A673 (cell line): ENCODE measurements at places on chromosomes 11 and 22. TPM values are rescaled to one million over a fixed set of nuclear protein-coding genes. Genes with fewer than 3 reads are reported as not detected.

Gene DDI1
- total RNA-seq = not detected in 2 replicates

Gene NXPE2
- total RNA-seq = not detected in 2 replicates

Gene PEX26
- 36.9 and 38.3 TPM in 2 replicates for total RNA-seq

Gene SCUBE2
- total RNA-seq = 1.1 and 1.4 TPM in 2 replicates

Gene LDHAL6A
- total RNA-seq = not detected in 2 replicates

Gene NPAS4
- not detected in 2 replicates for total RNA-seq

Gene RFPL1
- not detected in 2 replicates for total RNA-seq

Gene CASP5
- not detected in 2 replicates for total RNA-seq

Gene OR8B8
- total RNA-seq = not detected in 2 replicates

Gene NRXN2
- total RNA-seq = 5.0 and 6.1 TPM in 2 replicates

Gene CAPN5
- 4.3 and 7.0 TPM in 2 replicates for total RNA-seq

Gene IGSF9B
- total RNA-seq = 10.1 and 14.2 TPM in 2 replicates

DNA sequence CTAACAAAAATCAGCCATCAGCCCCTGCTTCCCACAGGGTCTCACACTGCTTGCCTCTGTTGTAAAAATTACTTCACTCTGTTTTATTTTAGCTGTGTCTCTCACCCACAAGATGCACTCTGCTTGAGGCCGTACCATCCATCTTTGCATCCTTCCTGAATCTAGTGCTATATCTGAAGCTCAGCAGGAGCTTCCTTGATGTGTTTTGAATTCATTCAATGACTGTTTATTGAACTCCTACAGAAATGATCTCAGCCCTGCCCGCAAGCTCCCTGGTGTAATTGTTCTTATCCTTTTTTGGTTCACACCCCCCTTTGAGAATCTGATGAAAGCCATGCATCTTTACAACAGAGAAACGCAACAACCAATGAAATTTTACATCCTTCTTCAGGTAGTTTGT is 310.2 kb upstream of the ZC3H12C start:
- DNase-seq = peak; percentile 71

DNA sequence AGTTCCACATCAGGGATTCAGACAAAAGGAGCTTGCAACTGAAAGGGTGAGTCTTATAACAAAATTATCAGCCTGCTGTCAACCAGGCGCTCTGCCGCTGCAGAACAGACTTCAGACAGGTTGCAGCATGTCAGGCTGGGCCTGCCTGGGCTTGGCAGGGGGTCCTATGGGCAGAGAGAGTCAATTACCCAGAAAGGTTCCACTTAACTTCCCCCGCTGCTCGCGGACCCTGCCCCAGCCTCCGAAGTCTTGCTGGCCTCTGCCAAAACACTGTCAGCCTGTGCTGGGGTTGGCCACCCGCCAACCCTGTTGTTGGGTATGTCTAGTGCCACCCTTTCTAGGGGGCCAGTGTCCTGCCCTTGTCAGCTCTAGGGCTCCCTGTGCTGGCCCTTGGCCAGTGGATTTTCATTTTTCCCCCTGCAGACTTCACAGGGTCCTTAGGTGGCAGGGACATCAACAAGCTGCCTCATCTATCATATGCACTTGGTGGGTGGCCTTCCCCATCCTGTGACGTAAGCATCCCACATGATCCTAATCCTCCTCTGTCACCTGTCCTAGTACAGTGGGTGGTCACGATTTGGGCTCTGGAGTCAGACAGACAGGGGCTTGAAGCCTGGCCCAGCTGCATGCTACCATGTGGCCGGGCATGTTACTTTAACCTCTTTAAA is 166.5 kb upstream of the CADM1 start:
- DNase-seq = no peak

- DNase-seq = peak; percentile 75
Measured at GRCh38 chr22:24175160-24175808, 6.0 kb upstream of the SUSD2 start.

DNA sequence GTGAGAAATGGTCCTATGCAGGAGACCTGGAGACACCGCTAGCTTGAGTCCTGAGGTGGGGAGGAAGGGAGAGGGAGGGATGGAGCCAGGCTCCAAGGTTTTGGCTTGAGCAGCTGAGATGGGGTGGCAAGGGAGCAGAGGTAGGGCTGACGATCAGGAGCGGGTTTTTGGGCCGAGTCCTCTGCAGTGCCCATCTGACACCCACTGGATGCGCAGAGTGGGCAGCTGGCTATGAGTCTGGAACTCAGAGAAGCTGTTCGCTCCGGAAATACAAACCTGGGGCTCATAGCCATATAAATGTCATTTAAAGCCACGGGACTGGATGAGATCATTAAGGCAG is 453 bp upstream of the MAFF start:
- DNase-seq = no peak

GRCh38 chr22:26922806-26923205 is 265.4 kb downstream of the MIAT start:
- no peak for DNase-seq

DNA sequence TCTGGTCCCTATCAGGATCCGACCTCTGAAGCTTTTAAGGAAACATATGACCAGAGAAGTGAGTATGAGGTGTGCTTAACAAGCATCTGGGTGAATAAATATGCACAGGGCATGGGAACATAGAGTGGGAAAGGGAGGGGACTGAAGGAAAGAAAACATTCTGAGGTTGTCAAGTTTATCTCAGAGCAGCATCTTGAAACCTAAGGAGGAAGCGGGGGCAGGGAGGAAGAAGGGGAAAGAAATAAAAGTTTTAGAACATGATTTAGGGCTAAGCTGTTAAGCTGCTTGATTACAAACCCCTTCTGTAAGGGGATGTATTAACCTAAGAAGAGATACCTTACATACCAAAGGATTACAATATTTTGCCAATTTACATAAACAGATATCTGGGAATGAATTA is 24.0 kb upstream of the SC5D start:
- no peak for DNase-seq

DNA sequence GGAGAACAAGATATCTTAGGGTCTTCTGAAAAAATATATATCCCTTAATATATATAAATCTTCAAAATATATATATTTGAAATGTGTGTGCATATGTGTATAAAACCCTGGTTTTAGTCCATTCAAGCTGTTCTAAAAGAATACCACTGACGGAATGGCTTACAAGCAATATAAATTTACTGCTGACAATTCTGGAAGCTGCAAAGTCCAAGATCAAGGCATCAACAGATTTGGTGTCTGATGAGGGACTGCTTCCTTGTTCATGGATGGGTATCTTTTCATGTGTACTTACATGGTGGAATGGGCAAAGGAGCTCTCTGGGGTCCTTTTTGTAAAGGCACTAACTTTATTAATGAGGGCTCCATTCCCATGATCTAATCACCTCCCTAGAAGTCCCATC is 6.8 kb downstream of the NXPE2 start:
- no peak for DNase-seq

DNA sequence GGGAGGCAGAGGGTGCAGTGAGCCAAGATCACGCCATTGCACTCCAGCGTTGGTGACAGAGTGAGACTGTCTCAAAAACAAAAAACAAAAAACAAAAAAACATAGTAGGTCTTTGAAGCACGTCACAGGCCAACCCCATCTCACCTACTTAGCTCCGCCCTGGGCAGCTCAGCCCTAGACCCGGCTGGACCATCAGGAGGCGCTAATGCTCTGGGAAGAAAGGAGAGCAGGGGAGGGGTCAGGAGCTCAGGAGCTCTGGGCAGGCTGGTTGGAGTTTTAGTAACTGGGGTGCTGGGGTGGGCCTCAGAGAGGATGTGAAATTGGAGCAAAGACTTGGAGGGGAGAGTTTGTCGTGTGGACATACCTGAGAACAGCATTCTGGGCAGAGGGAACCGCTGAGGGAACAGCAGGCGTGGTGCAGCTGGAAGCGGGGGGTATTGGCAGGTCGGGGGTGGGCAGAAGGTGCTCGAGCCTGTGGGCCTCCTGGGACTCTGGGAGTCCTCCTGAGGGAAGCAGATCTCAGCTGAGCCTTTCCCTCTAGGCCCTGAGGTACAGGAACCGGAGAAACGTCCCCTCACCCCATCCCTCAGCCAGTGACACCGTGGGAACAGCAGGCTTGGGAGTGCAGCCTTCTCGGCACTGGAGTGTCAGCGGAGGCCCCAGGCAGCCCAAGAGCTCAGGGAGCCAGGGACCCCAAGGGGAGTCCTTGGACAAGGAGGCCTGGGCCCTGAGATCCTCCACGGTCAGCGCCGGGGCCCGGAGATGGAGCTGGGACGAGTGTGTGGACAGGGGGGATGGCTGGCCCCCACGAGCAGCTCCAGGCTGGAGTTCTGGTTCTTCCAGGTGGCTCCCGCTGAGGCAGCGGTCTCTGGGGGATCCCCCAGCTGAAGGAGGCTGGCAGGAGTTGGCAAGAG is 2.2 kb upstream of the RPS6KA4 start:
- DNase-seq = peak; percentile 87

DNA sequence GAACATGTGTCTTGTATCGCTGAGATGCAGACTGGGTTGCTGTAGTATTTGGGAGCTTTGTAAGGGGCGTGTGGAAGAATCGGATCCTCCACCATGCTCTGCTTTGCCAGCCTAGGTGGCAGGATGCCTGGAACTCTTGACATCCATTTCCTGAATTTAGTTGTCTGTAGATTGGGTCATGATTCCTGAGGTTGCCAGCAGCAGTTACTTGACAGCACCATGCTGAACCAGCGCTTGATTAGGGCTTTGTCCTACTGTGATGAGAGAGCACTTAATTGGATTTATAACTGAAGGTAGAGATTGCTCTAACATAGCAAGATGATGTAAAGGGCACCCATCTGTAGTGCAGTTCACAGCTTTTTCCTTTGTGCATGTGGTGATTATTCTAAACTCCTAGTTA is 75.6 kb upstream of the HORMAD2 start:
- DNase-seq = peak; percentile 81

DNA sequence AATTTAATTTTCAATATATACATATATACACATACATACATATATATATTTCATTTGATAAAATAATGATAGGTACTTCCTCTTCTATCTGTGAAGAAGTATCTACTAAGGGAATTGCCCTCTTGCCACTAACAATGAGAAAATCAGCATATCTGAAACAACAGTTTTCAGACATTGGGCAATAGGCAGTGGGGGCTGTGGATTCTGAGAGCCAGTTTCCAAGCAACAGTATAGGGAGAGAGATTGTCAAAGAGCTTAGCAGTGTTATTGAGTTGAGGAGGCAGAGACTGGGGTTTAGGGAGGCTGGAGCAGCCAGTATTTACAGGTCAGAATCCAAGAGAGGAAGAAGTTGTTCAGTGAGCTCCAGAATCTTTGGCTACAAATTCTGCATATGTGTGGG is 119.3 kb downstream of the ARFGAP2 start:
- DNase-seq = no peak

- no peak for DNase-seq
Measured at GRCh38 chr22:32758866-32759385, 42.6 kb upstream of the TIMP3 start.

GRCh38 chr22:22936915-22937656 is 49.5 kb downstream of the IGLL5 start:
- no peak for DNase-seq

DNA sequence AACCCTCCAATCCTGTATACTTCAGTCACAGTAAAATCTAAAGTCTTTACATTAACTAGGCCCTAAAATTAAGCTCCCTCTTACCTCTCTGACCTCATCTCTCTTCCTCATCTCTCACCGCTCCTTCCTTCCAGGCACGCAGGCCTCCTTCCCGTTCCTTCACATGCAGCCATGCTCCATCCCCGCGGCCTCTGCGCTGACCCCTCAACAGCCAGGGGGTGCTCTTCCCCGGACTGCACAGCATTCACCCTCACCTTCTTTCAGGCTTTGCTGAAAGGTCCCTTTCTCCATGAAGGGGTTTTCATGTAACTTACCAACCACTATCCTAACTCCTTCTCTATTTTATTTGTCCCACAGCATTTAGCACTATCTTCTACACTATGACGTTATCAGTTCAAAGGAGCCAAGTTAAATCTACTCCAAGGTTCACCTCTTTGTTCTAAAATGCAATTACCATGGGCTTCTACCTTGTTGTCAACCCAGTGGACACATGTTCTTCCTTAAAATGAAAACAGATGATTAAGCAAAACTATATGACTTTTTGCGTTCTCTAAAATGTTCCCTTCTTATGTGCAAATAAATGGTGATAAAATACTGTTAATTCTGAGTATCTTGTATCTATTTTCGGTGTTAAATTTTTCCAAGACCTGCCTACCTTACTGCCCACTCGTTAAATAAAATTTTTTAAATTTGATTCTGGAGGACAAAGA is 57.8 kb upstream of the APOA1 start:
- no peak for DNase-seq

DNA sequence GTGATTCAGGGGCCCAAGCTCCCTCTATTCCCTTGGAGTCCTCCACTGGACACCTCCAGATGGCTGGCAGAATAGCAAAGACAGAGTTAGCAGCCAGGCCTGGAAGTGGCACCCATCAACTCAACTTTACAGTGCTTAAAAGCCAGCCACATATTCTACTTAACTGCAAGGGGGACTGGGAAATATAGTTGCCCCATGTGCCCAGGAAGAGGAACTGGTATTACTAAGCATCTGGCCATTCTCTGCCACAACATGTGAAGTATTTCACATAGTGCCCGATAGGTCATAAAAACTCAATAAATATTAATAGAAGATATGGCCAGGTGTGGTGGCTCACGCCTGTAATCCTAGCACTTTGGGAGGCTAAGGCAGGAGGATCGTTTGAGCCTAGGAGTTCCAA is 5.5 kb upstream of the IL10RA start:
- DNase-seq = no peak

DNA sequence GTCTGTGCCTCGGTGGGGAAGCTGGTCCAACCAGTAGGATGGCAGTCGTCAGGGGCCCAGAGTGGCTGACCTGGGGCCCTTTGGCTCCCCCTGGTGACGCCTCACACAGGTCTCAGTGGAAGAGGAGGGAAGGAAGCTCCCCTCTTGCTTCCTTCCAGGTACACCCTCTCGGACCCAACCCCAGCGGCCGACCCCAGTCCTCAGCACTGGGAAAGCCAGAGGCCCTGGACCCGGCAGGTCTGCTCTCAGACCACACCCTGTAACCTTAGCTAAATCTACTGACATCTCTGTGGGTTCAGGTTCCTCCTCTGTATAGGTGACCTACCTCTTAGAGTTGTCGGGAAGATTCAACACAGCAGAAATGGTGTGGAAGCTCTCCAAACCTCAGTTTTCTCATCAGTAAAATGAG is 3.4 kb upstream of the SCUBE1 start:
- DNase-seq = peak; percentile 52

DNA sequence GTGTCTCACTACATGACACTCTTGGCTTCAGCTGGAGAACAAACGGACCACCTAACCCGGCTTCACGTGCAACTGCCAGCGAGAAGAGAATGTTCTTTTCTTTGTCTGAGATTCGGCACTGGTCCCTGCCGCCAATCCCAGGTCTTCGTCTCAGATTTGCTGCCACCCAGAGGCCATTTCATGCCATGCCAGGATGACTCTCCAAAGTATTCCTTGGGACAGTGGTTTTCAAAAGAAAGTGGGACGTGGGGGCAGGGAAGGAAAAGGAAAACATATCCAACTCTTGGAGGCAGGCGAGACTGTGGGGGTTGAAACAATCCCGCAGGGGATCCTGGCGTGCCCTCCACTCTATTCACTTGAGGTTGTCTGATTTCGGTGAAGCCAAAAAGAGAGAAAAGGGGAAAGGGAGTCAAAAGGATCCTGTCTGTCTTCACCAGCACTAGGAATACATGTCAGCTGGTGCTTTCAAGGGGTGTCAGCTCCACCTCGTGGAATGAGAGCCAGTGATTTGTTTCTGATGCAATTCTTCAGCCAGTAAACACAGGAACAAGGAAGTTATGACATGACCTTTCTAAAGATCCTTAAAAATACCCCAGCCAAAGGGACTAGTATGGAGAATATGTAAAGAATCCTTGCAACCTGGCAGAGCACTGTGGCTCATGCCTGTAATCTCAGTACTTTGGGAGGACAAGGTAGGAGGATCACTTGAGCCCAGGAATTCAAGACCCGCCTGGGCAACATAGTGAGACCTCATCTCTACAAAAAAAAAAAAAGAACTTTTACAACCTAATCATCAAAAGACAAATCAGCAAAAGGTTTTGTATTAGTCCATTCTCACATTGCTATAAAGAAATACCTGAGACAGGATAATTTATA is 41.0 kb upstream of the APLNR start:
- DNase-seq = peak; percentile 86
